ENCODE measurements at places on chromosomes 4 and X.

GRCh38 chr4:29304595-29304994 is 1415.6 kb upstream of the PCDH7 start:
- no peak for DNase-seq

DNA sequence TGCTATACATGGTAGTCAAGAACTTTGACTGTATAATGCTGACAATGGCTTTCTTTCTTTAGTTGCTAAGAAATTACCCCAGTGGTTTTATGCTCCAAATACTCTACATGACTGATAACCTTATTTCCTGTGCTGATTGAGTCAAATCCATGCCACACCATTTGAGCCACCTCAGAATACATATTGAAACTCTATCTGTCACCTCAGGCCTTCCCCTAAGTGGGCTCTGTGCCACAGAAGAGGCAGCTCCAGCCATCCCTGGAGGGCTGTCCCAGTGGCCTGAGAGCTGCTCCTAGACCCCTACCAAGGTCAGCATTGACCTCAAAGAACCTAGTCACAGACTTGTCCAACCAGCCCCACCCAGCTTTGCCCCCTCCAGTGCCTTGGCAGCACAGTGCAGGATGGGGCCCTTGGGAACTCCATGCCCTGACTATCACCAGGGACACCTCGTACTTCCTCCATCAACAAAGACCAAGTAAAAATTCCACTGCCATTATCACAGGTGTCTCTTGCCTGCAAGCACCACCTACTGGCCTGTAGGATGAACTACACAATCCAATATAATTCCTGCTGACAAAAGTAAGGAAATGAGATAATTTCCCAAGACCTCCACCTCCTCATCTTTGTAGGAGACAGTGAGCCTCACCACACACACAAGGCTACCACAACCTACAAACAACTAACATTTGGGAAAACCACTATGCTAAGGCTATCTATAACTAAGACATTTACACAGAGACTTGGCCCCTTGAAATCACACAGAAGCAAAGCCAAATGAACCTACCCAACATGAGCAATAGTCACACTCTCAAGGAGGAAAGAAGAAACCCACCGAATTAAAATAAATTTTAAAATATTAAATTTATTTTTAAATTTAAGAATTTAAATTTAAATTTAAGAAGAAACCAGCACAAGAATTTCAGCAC is 239.9 kb downstream of the NKX6-1 start:
- no peak for DNase-seq

DNA sequence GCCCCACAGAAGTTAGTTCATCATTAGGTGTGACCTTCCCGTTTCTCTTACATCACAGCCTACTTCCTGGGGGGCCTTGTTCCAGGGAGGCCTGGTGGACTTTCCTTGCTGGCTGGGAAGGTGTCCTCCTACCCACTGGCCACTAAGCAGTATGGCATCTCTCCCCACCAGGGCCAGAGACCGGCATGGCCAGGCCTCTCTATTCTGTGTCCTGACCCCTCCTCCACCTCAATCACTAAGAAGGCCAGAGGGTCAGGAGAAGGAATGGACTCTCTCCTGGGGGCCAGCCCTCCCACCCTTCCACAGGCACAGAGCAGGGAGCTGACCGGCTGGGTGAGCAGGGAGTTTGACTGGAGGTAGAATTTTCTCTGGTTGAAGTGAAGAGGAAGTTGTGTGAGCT is 81.9 kb downstream of the PJA1 start:
- DNase-seq: no peak

DNA sequence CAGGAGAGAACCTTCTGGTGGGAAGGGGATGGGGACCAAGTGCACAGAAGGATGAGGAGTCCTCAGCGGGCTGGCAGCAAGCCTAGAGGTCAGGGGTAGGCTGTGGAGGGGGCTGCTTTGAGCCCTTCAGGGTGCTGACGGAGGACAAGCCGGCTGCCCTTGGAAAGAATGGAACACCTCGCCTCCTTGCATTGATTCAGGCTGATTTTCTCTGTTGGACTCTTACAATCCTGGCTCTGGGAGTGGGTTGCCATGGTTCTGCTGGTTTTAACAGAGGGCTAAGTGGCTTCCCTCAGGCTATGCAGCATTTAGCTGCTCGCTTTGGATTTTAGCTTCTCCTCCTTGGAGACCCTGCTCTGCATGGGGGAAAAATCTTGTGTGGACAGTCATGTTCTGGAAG is 49.4 kb upstream of the CHRNA9 start:
- no peak for DNase-seq

GRCh38 chr4:26325191-26325590 is 4.4 kb downstream of the RBPJ start:
- DNase-seq: no peak

DNA sequence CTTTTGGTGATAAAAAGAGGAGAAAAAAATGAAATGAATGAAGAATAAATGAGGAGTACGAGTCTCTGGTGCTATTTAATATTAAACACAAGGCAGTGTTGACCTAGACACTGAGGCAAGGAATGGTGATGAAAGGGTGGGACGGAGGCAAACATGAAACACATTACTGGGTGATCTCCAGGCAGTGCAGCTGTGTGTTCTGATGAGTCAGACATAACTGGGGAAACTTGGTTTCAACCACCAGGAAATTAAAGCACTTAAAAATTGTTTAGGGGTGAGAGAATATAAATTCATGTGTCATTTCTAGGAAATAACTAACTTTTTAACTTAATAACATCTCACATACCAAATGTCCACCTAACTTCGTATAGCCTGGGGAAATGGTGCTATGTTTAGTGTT is 19.7 kb upstream of the CXCL6 start:
- no peak for DNase-seq

- DNase-seq: no peak
These were observed 93.1 kb downstream of the ANTXR2 start for GRCh38 chr4:79979785-79980437.

- no peak for DNase-seq
These were observed 50.0 kb downstream of the IQCM start for GRCh38 chr4:149765630-149766029.

DNA sequence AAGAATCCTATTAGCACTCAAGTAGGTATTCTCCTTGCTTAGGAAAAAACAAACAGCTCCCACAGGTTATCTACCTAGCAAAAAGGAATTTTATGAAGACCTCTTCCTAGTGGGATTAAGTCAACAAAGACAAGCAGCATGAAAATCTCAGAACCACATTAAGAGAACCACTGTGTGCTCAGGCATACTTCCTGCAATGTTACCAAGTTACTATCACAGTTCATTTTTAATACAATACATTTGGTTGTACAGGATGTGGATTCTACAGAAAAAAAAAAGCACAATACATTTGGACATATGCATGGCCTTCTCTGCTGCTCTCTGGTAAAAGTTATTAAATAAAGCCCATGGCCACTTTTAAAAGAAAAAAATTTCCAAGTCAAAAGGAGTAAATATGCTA is 193.7 kb downstream of the PPP3CA start:
- no peak for DNase-seq

DNA sequence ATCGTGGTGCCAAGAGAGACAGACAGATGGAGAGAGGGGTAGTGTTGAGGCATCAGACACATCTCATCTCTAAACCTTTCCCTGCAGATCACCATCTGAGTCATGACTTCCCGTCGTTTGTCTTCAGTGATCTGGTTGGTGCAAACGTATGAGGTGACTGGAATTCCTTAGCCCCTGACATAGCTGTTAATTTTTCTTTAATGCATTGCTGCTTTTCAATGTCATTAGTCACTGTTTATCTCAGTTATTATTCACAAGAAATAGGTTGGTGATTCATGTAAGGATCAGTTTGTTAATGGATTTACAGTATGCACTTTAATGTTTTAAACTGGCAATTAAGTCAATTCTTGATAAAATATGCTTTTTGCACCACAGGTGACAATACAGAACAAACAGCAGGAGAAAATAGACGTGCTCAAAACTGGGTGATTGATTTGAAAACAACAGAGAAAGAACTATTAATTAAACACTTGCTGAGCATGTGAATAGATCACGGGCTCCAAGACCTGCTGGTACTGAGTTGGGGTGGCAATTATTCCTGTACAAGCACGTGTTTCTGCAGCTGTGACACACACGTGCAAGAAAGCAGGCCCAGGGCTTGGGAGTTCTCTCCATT is 1.3 kb upstream of the TMEM154 start:
- no peak for DNase-seq

GRCh38 chr4:32564626-32565025 is 1844.5 kb downstream of the PCDH7 start:
- DNase-seq: no peak

DNA sequence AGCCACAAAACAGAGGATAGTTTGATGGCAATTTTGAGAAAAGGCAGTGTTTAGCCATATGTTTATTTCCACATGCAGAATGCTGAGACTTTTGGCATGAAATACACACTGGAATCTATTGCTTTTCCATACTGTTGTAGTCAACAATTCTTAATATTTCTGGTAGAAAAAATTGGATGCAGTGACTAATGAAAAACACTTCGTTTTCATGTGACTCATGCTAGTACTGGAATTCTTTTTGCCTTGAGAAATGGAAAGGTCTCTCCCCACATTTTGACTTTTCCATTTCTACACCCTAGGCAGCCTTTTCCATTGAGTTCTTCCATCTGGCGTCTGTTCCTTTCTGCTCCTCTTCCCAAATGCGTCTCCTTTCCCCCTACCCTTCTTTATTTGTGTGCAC is 425.2 kb upstream of the FTHL17 start:
- DNase-seq: no peak

DNA sequence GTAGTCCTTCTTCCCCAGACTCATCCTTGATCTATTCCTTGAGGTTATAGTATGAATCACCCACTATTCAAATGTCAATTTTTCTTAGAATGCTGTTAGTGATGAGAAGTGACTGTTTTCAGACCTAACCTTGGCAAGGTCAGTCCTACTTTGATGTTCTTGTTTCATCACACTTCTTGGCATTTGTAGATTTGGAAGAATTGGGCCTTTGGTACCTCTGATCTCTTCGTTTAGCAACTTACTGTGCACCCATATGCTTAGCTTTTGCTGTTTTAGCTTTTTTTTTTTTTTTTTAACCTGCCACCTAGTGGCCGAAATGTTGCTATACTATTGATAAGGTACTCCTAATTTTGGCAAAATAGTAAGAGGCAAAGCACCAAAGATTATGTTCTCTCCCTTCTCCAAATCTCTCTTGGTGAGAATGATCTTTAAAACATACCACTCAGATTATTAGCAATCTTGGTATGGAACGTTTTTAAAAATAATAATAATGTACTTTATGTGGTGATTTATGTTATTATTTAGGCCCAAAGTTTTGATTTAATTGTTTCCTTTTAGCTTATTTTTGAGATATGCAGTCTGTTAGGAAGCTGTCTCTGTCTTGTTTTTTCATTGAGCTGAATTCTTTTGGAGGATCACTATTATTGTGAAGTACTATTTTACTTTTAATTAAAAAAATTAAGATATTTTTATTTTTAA is 16.6 kb downstream of the DCK start:
- no peak for DNase-seq

DNA sequence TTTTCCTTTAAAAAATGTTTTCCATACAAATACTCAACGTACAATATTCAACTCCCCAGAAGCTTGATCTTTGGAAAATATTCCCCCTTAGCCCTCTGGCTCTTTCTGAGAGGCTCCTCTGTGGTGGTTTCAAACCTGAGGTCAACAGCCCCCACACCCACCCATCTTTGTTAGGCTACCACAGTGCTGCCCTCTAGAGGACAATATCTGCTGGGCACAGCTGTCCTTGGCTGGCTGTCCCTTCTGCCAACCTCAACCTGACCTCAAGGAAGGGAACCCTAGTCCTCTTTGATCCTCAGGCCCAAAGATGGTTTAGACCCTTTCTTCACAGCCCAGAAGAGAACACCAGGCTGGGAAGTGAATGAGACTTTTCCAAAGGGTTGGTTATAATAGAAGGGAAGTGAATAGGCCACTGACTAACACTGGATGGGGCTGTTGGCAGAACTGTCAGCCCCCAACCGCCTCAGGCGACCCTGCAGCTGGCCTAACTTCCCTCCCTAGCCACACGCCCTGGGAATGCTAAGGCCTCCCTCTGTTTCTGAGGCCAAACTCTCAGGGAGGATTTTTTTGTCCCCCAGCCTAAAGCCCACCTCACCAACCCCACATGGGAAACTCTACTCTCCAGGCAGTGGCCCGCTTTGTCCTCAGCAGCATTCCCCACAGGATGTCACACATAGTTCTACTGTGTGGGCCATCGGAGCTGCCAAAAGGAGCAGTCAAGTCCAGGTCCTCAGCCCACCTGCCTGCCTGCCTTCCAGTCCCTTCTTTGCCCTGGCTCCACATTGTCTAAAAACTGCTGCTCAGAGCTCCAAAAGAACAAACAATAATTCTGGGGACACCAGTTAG is 34.3 kb downstream of the NYX start:
- DNase-seq: peak; percentile 3
